ENCODE measurements at places on chromosomes 7 and 10.

DNA sequence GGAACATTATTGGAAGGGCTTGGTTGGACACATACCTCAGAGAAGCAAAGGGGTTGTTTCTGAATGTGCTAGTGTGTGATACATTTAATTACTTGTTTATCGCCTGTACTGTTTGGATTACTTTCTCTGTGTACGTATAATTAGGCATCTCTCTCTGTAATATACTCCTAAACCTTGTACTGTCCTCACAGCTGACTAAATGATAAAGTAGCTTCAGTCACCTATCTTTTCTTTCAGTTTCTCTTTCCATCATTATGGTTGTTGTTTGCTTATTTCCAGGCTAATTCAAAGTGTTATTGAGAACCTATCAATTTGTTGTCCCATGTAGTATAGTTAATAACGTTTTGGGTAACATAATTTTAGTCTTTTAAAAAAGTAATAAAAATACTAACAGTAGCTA lies 34.0 kb downstream of the MXI1 start:
- peak; percentile 13 for DNase-seq

GRCh38 chr10:44854693-44855350 lies 56.3 kb upstream of the TMEM72 start:
- DNase-seq: no peak

GRCh38 chr7:16561943-16562342 lies 35.3 kb downstream of the LRRC72 start:
- DNase-seq: no peak

DNA sequence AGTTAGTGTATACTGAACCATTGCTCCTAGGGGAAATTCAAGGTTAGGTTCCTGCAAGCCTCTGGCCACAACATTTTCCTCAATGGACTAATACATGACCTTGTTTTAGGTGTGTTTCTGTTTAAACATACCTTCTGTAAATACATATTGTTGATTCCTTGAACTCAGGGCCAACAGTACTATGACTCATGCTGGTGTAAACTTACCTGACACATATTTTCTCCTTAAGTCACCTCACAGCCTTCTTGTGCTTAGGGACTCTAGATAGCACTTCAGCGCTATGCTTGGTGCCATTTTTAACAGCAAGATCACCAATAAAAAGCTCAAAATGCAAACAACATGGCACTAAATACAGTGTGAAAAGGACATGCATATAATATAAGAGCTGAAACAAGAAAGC lies 176.4 kb downstream of the TAX1BP1 start:
- no peak for DNase-seq

DNA sequence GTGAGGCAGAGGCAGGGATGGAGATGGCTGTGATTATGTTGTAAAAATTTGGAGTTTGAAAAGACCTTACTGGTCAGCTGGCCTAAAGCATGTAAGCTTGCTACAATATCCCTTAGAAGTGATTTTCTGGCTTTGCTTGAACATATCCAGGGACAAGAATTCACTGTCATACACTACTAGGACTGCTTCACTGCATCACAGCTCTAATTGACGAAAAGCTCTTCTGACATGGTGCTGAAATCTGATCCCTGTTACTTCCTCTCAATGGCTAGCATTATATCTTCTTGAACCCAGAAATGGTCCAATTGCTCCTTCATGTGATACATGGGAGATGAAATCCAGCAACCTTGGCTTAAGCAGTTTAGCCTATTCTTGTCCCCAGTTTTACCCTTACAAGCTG lies 197.7 kb upstream of the HPS1 start:
- DNase-seq: no peak

DNA sequence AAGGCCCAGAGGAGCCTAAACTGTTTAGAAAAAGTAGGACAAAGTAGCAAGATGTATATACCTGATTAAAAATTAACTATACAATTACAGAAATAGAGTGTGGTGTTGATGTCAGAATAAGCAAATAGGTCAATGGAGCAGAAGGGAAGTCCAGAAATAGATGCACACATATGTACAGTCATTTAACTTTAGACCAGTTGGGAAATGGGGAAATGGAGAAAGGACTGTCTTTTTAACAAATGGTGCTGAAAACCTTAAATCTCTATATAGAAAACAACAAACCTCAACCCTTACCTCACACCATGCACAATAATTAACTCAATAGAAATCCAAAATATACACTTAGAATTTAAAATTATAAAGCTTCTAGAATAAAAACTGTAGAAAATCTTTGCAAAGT lies 72.2 kb downstream of the CH25H start:
- no peak for DNase-seq

DNA sequence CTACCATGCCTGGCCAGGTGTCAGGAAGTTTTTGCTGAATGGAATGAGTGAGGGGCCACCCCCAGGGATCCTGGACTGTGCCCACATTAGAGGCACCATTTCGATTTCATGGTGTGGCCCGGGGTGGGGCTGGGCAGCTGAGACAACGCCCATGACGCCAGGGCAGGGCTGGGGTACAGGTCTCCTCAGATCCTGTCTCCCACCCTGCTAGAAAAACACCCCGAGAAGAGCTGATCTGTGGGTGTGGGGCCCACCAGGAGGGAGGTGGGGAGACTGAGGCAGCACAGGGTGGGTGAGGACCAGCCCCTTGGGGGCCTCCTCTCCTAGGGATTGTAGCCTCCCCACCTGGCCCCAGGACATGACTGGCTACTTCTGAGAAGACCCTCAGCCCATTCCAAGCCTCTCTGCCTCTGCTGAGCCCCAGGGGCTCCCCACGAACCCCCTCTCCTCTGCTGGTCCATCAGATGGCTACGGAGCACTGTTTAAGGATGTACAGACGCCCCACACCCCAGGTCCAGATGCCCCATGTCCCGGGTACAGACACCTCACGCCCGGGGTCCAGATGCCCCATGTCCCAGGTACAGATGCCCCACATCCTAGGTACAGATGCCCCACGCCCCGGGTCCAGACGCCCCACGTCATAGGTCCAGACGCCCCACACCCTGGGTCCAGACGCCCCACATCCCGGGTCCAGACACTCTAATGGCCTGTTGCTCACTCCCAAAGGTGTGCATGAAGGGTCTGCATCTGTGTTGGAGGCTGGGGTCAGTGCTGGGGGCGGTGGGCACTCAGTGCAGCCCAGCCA lies 99.4 kb downstream of the MICALL2 start:
- no peak for DNase-seq

DNA sequence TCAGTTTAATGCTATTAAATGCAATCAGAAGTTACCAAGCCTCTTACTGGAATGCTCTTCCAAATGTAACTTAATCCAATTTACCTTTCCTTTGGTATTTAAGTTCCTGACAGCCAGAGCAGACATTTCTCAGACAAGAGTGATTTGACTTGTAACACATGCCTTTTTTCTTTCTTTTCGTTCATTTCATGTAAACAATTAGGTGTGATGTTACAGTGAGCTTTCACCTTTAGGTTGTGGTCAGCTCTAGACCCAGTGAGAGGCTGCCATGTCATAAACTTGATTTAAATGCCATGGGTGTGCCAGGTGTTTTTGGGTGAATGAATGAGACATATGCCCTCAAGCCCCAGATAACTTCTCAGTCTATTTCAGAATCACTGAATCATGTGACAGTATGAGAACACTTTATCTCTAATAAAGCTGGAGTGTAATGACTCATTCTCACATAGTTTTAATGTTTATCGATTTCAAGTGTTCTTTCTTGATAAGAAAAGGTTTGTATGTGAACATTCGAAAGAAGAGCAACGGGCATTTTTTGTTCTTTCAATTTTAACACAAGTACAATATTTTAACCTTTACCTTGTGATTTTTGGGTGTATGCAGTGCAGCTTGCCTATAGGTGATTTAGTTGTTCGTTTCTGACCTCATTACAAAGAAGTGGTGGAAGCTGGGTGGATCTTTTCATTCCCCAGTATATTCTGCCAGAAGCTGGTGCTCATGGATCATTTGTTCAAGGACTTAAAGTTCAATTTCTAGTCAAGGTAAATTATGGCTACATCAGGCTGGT lies 61.5 kb downstream of the CHN2 start:
- peak; percentile 27 for DNase-seq

- DNase-seq: no peak
Observed at GRCh38 chr10:96912405-96912804, 80.3 kb downstream of the LCOR start.

GRCh38 chr7:15317215-15317614 lies 244.6 kb downstream of the AGMO start:
- no peak for DNase-seq

GRCh38 chr10:29811751-29812427 lies 177.1 kb upstream of the SVIL start:
- DNase-seq: no peak

GRCh38 chr10:96532523-96532922 lies 18.8 kb upstream of the TLL2 start:
- no peak for DNase-seq

DNA sequence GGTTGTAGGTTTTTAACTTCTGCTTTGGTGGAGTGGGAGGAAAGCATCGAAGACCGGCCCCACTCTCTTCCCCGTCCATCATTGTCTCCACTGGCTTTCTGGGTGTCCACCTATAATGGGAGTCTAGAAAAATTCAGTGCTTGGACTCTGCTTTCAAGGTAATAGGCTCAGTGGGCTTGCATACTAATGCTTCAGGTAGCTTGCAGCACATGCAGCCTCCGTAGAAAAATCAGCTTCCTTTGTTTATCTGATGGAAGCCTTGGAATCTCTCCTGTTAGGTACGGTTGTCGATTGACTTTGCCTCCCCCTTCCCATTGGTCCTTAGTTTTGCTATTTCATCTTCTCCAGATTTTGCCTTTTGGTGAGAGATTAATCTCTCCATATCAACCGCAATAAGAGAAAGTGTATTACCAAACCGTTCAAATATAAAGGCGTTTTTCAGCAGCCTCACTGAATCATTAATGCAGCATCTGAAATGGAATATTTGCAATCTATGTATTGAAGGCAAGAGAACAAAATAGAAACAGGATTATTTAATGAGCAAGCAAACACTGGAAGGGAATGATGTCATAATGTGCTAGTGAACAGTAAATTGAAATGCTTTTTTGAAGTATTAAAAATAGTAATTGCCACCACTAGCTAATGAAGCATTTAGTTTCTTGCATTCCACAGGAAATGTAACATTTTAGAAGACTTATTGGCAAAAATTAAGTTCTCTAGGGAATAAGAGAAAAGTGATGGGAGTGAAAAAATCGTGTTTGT lies 944 bp downstream of the AVL9 start:
- no peak for DNase-seq

DNA sequence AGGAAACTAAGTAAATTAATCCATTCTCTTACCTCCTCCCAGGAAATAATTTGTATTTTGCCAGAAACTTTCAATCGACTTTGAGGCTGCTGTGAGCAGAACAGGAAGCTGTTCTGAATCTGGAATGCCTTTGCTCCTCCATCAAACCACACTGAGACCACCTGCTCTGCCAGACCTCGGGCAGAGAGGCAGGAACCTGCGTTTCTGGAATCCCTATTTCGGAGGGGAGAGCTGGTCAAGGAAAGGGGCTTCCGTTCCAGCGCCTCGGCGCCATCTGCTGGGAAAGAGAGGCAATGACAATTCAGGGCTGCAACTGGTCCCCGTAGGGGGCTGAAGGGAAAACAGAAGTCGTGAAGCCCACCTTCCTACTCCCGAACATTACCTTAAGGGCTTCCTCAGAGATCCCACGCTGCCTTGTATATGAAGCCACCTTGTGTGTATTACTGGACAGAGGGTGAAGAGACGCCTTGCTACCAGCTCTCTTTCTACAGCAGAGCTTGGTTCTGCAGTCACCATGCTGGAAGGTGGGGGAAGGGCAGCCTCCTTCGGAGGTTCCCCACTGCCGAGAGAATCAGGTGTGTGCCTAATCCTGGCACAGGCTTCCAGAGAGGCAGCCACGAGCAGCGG lies 31.2 kb downstream of the ZNF467 start:
- DNase-seq: peak; percentile 65

DNA sequence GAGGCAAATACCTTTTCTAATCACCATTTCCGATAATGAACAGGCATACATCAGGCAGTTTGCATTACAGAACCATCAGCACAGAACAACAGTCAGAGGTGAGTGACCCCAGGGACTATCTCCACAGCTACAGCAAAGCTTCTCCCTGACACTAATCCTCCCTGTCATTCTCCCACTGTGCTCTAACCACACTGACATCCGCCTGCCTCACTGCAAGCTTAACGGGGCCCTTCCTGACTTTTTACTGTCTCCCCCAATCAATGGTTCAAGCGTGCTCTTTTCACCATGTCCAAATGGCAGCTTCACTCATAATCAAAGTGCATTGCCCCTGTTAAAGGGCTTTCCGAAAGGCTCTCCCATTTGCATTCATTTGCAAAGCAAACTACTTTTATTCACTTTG lies 196.3 kb downstream of the DNAJC1 start:
- DNase-seq: no peak

DNA sequence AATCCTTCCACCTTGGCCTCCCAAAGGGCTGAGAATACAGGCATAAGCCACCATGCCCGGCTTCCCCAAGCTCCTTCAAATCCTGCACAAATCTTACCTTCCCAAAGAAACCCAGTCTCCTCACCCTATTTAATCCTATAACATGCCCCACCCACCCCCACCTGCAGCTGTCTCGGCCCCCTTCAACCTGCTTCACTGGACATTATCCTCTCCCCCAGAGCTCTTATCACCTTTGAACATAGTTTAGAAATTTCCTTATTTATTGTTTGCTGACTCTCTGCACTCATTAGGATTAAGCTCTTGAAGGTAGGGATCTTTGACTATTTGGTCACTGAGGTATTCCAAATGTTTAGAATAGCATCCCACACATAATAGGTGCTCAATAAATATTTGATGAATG lies 3.5 kb downstream of the ZNF467 start:
- no peak for DNase-seq

DNA sequence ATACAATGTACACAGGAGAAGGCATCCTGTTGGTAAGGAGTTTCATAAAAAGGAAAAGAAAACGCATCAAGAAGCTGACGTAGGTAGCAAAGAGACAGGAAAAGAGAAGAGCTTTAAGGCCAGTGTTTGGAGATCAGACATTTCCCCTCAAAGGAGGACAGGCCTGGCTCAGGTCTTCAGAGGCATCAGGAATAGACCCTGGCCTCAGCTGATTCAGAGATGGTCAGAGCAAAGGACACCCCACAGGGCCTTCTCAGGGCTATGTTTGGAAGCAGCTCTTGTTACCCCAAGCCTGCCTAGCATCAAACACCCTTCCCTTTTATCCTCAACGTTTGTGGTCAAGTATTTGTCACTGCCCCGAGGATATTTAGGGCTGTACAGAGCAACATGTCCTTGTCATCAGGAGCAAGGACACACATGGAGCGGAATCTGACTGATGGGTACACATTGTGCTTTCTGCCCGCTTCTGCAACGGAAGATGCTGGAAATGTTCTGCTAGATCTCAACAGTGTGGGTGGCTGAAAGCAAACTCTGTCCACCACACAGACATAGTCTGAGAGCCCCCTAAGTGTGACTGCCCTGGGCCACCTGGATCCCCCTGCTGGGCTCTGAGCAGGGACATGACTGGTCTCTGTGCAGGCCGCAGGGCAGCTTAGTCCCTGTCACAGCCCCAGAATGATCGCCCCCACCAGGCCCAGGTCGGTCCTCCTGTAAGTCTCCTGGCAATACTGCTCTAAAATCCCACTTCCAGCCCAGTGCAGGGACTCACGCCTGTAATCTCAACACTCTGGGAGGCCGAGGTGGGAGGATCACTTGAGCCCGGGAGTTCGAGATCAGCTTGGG lies 1.0 kb upstream of the ZDHHC4 start:
- no peak for DNase-seq

Data from CD4-positive, alpha-beta T cell treated with Interleukin-2 at 100 ng/mL for 4 hours (primary cell).